ENCODE measurements at places on chromosomes 16 and 17.

DNA sequence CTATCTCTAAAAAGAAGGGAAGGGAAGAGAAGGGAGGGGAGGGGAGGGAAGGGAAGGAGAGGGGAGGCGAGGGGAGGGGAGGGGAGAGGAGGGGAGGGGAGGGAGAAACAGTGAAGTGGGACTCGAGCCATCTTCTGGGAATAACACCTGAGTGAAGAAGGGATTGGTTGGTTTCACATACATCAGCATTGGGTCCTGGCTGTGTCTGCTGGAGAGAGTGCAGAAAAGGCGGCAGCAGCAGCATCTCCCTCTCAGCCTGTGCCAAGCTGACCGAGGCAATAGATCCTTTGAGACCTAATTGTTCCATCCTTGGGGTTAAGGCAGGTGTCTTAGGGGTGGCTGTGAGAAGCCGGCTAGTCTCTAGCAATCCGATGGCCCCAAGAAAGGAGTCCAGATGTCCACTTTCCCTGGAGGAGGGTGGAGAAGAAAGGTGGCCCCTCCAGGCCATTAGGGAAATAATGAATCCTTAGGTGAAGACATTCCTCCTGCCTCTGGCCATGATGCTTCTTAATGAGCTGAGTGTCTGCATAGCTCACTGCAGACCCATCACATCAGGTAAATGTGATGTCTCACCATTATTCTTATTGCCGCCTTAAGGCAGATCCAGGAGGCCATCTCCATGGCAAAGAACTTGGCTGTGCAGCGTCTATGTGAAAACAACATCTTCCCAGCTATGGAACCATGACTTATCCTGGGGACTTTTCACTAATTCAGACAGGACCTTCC, 71.6 kb downstream of the WIPI1 start:
- no peak for DNase-seq

GRCh38 chr17:63423251-63423950, 22.7 kb downstream of the CYB561 start:
- DNase-seq: no peak

DNA sequence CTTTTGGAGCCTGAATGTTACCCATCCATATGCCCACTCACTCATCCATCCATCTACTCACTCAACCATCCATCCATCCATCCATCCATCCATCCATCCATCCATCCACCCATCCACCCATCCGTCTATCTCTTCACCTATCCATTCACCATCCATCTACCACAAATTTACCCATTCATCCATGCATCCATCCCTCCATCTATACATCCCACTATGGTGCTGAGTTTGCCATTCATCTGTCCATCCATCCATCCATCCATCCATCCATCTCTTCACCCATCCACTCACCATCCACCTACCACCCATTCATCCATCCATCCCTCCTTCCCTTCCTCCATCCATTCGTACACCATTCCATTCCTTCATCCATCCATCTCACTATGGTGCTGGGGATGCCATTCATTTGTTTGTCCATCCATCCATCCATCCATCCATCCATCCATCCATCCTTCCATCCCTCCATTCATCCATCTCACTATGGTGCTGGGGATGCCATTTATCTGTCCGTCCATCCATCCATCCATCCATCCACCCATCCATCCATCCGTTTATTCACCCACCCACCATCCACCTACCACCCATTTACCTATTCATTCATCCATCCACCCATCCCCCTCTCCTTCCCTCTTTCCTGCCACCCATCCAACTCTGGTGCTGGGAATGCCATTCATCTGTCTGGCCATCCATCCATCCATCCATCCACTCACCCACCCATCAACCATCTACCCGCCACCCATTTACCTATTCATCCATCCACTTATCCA, 39.7 kb downstream of the RGS9 start:
- no peak for DNase-seq

DNA sequence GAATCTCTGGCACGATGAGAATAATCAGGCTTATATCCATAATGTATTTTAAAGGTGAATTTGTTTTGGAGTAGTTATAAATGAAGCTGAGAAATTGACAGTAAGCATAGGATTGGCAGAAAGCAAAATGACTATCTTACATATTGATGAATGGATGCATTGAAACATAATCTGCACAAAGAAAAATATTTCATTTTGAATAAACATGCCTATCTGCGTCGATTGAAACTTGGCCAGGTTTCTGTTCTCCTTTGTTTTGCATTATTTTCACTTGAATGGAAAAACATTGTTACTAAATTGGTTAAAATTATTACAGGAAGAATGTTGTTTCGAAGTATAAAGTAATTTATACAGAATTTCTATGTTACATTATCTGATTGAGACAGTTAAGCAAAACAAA, 128.2 kb downstream of the USP22 start:
- DNase-seq: no peak

- DNase-seq: no peak
Observed at GRCh38 chr17:80704381-80704819, 159.8 kb downstream of the RPTOR start.

DNA sequence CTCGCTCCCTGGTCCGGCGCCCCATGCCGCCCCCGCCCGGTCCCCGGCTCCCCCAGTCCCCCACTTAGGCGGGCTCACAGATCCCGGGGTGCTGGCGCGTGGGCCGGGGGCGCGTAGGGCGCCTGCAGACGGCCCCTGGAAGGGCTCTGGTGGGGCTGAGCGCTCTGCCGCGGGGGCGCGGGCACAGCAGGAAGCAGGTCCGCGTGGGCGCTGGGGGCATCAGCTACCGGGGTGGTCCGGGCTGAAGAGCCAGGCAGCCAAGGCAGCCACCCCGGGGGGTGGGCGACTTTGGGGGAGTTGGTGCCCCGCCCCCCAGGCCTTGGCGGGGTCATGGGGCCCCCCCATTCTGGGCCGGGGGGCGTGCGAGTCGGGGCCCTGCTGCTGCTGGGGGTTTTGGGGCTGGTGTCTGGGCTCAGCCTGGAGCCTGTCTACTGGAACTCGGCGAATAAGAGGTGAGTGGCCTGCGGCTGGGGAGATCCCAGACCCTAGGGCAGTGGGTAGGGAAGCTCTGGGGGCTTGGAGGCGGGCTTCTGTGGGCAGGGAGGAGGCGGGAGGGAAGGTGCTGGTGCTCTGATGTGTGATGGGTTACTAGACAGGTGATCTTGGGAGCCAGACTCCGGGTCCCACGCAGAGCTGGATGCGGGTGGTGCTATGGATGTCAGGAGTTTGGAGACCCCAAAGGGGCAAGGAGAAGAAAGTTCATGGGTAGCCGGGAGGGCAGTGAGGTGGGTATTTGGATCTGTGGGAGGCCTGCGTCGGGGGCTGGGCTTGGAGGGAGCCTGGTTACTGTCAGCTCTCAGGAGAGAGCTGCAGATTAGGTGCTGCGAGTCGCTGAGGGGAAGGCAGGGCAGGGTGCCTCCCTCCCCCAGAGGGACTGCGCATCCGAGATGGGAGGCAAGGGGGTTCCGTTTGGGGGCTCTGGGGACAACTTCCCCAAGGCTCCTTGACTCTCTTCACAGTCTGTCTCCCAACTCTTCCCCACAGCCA, 560 bp downstream of the EFNB3 start:
- no peak for DNase-seq

- DNase-seq: peak; percentile 69
Observed at GRCh38 chr17:8894673-8895578, 27.5 kb upstream of the PIK3R6 start.

DNA sequence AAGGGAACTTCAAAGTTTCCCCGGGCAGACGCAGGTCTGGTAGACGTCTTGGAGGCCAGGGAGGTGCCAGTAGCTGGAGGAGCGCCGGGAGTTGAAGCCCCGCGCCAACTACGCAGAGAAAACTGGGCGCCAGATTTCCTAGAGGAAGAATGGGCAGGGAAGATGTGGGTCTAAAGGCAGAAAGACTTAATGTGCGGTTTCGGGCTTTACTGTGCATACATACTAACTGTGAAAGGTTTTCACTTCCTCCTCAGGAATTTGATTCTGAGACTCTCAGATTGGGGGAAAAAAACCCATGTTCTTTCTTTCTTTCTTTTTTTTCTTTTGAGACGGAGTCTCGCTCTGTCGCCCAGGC, 331 bp upstream of the ZNF287 start:
- DNase-seq: no peak

GRCh38 chr16:21101631-21102420, 48.8 kb downstream of the DNAH3 start:
- peak; percentile 15 for DNase-seq

- DNase-seq: no peak
Observed at GRCh38 chr16:68083861-68084503, 1.2 kb upstream of the NFATC3 start.

DNA sequence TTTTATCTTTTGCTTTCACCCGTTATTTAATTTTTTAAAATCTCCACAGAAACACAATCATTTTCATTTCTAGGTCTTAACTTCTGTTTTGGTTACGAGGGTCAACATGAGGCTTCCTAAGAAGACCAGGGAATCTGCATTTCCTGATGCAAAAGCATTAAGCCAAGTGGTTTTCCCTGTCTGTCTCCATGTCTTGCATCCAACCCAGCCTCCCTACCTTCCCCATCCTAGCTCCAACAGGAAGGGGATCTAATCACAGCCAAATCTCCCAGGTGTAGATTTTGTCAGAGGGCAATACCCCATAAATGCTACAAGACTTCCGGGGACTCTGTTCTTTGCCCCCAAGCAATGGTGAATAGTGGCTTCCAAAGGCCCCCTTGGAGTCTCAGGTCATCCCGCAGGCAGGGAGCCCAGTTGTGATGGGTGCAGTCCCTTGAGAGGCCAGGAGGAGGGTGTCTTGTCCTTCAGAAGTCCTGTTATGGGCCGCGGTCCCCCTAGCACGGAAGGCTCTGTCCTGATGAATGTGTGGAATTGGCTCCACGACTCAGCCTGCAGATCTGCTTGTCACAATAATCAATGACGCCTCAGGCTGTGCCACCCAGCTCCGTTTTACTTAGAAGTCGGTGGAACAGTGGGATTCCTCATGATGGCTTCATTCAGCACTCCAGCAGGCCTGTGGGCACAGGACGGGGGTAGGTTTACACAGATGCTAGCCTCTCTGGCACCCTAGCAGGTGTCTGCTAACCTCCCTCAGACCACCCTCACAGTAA, 141.1 kb downstream of the RGS9 start:
- DNase-seq: no peak

DNA sequence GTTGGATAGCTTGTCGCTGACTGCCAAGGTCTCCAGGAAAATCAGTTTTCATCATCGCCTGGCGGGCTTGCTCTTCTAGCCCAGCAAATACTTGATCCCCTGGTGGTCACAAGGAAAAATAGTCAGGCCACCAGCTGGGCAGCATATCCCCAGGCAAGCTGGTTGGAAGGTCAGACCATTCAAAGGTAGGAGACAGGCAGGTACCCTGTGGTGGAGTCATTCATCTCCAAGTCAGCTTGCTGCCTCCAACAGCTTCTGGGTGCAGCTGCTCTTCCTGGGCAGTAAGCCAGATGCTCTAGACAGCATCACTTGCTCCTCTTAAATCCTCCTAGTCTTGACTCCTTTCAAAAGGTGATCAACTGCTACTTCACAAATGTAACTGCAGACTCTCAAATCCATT, 16.0 kb downstream of the ZNF821 start:
- no peak for DNase-seq

- no peak for DNase-seq
Observed at GRCh38 chr16:2190659-2191445, 5.6 kb downstream of the CASKIN1 start.

- no peak for DNase-seq
Observed at GRCh38 chr16:88886845-88887521, 20.5 kb upstream of the PABPN1L start.

- no peak for DNase-seq
Observed at GRCh38 chr16:31371619-31372484, 16.9 kb downstream of the ITGAX start.

GRCh38 chr16:12651765-12652512, 151.7 kb downstream of the CPPED1 start:
- no peak for DNase-seq

DNA sequence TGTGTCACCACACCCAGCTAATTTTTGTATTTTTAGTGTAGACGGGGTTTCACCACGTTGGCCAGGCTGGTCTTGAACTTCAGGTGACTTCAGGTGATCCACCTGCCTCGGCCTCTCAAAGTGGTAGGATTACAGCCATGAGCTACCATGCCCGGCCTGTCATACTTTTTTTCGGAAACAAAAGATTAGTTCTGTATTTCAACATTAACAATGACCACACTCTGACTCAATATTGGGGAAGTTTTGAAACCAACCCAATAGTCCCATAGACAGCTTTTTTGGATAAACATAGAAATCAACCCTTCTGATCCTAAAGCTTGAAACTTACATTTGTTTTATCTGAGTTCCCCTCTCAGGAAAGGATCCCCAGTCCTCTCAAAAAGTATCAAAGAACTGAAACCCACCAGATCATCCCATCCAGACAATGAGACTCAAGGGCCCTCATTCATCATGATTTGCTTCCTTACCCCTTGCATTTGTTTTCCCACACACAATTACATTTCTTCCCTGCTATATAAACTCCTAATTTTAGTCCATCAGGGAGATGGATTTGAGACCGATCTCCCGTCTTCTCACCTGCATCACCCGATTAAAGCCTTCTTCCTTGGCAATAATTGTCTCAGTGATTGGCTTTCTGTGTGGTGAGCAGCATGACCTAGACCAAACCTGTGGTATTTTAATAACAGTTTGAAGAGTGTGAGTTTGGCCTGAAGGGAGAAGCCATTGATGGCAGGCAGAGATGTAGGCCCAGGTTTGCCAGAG, 7.2 kb upstream of the AGRP start:
- DNase-seq: no peak

- no peak for DNase-seq
Observed at GRCh38 chr17:1638624-1639300, 6.8 kb downstream of the SCARF1 start.

- no peak for DNase-seq
Observed at GRCh38 chr16:16154281-16154951, 68.9 kb downstream of the ABCC6 start.

GRCh38 chr16:732936-733335, 6.0 kb downstream of the HAGHL start:
- no peak for DNase-seq

DNA sequence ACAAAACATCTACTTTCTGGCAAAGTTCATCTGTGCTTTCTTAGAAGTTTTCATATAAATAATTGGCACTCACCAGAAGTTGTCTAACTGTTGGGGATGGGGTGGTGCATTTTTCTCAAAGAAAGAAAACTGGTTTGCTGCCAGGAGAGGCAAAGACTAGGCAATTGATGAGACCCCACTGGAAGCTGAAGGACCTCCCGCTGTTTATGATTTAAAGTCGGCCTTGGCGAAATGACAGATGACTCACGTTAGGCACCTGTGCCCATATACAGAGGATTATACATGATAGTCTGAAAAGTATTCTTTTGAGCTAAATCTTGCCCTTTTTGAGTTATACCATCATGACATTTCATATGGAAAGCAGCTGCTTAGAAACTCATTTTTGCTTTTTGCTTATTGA, 193.0 kb upstream of the ZFHX3 start:
- no peak for DNase-seq

GRCh38 chr16:83701494-83701893, 106.3 kb upstream of the HSBP1 start:
- peak; percentile 14 for DNase-seq
